ENCODE measurements at places on chromosomes 5 and 9.
A peak's percentile ranks its signal among the peaks of the same experiment; 100 is the strongest.

DNA sequence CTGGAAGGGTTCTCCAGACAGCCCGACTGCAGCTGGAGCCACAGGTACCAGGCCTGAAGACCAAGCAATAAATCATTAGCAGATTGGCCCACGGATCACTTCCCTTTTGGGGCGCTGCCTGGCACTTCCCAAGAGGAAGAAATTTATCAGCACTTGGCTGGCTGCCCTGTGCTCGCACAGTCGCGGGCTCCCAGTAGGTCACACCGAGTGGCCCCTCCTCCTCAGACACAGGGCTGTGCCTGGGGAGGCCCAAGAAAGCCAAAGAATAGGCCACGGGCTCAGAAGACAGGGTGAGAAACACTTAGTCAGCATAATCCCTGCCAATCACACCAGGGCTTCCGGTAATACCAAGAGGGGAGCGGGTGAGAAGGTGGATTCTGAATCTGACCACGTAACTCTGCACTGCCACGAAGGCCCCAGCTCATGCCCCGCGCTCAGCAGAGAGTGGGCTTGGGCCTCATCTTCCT, 115.7 kb upstream of the MSX2 start:
- DNase-seq: no peak

GRCh38 chr5:12911156-12911555, 1006.9 kb upstream of the CTNND2 start:
- DNase-seq: no peak

GRCh38 chr9:75089373-75089766, 1.1 kb downstream of the OSTF1 start:
- DNase-seq: no peak

DNA sequence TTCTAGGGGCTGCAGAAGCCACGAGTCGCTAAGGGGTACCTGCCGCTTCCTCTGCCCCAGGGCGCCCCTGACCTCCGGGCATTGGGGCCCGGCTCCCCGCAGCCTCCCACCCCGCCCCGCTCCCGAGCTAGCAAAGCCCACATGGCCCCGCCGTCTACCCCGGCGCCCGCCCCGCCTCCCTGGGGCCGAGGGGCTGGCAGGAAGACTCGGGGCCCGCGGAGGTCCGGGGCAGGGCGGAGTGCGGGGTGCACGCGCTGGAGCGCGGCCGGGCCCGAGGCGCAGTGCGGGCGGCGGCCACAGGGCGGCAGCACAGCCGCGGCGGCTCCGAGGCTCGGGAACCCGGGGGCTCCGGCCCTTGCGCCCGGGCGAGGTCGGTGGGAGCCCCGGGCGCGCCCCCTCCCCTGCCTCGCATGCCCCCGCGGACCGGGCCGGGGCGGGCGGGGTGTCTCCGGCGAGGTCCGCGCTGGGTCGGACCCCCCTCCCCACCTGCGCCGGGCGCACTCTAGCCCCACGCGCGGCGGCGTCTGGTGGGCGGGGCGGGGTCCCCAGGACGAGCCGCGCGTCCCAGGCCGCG, 6.7 kb downstream of the NRARP start:
- DNase-seq: no peak

GRCh38 chr5:180811623-180812124, 9.1 kb upstream of the MGAT1 start:
- no peak for DNase-seq

GRCh38 chr5:53002491-53002890, 13.3 kb downstream of the ITGA2 start:
- no peak for DNase-seq

DNA sequence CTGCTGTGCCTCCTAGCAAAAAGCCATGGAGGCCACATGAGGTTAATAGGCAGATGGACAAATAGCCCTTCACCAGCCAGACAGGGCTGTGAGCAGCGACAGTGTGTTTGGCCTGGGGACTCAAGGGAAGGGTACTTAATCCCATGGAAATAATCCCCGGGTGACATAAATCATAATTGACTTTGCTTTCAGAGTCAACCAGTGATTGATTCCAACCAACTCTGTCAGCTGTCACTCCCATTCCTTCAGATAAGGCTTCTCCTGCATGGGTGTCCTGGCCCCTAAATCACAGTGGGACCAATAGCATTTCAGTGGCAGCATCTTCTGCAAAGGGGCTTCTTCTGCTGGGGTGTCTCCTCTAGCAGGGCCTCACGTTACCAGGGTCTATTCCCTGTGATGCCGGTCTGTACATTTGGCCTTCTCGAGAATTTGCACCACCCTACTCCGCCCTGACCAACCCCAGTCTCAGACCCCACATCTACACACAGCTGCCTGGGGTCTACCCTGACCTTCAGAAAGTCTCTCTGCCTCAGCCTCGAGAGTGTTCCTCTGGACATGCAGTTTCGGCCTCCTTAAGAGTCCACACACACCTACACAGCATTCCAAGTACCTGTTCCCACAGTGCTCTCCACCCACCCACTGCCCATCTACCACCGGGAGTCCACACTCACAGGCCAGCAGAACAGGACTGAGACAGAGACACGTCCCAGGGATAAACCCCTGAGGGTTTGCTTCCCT, 3.7 kb downstream of the CLTB start:
- DNase-seq: no peak

DNA sequence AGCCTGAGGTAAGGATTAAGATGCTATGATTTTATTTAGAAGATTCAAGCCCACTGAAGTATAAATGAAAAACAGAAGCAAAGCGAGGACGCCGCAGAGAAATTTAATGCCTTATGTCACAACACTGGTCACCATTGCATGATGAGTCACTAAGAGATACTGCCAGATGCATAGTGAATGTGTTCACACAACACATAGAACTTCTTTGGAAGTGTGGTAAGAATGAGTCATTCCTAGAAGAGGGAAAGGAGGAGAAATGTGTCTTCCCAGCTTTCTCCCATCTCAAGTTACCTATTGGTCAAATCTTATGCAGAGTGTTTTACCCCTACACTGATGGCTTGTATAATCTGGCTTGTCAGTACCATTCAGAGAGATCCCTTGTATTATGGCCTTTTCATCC, 465.3 kb upstream of the ARRDC3 start:
- DNase-seq: no peak

DNA sequence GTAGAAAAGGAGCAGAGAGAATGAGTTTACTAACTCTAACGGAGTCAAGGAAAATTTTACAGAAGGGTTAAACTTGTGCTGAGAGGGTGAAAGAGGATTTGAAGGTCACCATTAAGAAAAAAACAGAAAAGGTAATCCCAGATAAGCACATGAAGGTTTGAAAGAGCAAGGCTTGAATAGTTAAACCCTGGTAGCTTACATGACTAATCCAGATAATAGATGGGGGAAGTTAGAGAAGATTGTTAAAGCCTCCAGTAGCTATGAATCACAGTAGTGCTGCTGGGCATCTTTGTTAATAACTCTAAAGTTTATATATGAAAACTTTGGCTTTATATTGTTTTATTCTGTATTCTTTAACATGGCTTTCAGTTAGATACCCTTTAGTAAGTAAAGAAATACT, 354.5 kb upstream of the FTMT start:
- no peak for DNase-seq

- DNase-seq: peak; percentile 91
Observed at GRCh38 chr5:88826646-88827585, 56.1 kb downstream of the MEF2C start.

- DNase-seq: no peak
Observed at GRCh38 chr9:5468850-5469249, 18.5 kb downstream of the CD274 start.

GRCh38 chr9:72538921-72539702, 17.7 kb downstream of the TMC1 start:
- DNase-seq: no peak

DNA sequence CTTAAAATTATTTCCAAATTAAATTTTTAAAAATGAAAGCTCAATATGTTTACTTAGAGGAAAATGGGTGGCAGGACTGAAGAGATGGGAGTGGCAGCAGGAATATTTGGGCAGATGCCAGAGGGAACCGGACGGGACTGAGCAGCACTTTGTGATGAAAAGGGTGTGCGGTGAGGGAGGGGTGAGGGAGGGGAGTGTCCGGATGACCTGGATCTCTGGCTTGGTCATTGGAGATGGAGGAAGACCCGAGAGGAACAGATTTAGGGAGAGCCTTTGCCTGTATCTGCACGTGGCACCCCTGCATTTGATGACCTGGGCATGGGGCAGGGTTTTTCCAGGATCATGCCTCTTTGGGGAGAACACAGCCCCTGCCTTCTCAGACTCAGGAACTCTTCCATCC, 201.1 kb upstream of the MVB12B start:
- DNase-seq: no peak

DNA sequence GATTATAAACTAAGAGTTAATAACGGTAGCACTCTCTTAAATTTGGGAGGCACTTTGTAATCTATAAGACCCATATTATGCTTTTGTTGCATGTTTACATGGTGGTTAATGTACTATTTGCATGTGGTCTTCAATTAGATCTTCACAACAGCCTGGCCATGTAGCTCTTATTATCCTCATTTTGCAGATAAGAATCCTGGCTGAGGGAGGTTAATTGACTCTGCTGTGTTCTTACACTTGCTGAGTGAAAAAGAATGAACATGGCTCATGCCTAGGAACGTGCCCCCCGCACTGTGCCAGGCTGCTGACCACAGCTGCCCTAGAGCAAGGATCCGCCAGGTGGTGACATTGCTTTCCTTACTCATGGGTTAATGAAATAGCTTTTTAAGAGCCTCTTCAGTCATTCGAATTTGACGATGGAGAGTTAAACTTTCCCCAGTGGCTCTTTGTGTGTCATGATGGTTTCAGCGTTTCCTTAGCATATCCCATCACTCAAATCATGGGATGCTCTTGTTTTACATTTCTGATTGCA, 97.9 kb downstream of the CDH6 start:
- DNase-seq: no peak

GRCh38 chr5:72842816-72843215, 26.4 kb downstream of the TNPO1 start:
- DNase-seq: no peak

- DNase-seq: no peak
Observed at GRCh38 chr5:16453609-16454008, 12.0 kb downstream of the ZNF622 start.

GRCh38 chr9:79701651-79702050, 129.9 kb downstream of the TLE4 start:
- no peak for DNase-seq

DNA sequence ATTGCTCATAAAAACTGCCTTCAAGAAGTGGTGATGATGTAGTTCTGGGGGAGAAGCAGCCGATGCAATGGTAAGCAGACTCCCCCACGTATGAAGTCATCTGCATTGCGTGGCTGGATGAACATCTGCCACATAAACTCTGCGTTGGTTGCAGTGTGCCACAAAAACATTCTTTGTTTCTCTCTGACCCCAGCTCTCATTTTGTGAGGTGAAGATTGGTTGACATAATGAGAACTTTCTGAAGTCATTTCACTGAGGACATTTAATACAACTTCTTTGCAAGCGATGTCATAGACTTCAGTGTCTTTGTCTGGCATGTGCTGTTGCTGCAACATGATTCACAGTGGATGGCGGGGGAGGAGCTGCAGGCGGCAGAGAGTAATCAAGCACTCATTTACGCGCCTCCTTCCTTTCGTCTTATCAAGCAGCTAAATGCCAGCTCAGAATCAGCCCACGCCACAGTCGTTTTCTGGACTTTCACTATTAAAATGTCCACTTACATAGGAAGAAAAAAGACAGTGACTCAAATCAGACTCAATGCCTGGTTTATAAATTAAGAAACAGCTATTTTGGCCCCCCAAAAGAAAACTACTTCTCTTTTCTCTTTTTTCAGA, 91.5 kb upstream of the NFIL3 start:
- DNase-seq: peak; percentile 39

GRCh38 chr5:4083591-4084337, 488.1 kb downstream of the IRX1 start:
- no peak for DNase-seq

- DNase-seq: no peak
Observed at GRCh38 chr9:104931256-104931655, 3.3 kb upstream of the ABCA1 start.

GRCh38 chr9:101586651-101587050, 8.1 kb downstream of the PPP3R2 start:
- no peak for DNase-seq

DNA sequence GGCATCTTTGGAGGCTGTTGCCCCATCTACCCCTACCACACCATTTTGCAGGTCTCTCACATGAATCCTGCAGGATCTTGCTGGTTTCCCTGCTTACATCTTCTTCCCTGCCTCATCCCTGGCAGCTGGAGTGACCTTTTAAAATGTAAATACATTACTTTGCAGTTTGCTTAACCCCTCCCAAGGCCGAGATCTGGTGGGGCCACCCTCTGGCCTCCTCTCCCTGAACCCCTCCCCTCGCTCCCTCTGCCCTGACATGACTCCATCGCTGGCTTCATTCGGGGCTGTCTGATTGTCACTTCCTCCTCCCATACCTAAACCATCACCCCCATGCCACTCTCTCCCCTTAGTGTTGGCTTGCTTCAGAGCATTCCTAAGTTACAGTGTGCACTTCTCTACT, 12.6 kb upstream of the PALM2AKAP2 start:
- DNase-seq: no peak

GRCh38 chr9:90310521-90310876, 332.1 kb downstream of the DIRAS2 start:
- no peak for DNase-seq

GRCh38 chr9:18786911-18787650, 245.9 kb downstream of the SAXO1 start:
- no peak for DNase-seq

GRCh38 chr9:110971705-110972104, 66.6 kb downstream of the LPAR1 start:
- no peak for DNase-seq
